ENCODE measurements at places on chromosomes 2 and 18.

DNA sequence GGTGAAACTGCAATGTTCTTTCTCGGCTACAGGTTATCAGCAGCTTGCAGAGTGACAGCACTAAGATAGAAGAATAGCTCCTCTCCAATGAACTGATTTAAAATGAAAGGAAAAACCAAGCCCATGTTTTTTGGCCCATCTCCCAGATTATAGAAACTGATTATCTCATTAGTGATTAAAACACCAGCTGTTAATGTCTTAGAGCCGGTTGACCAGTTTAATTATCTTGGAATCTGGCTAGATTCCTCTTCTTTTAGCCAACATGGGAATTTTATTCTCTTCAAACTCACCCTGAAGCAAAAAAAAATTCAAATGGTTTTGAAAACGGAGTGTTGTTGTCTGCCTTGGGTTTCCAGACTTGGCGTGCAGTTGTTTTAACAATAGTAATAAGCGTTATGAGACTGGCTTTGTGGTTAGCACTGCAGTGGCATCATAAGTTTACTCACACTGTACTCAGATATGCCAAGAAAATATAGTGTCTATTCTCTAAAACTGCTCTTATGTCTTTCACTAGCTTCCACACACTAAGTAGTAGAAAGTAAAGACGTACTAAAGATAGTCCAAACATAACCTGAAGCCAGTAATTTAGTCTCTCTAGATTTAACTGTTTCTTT lies 665.3 kb downstream of the STK39 start:
- DNase-seq, result no peak

GRCh38 chr2:203802342-203803052 lies 65.1 kb upstream of the CTLA4 start:
- no peak for DNase-seq

- DNase-seq, result no peak
These were observed 106.2 kb downstream of the INHBB start for GRCh38 chr2:120452131-120452530.

DNA sequence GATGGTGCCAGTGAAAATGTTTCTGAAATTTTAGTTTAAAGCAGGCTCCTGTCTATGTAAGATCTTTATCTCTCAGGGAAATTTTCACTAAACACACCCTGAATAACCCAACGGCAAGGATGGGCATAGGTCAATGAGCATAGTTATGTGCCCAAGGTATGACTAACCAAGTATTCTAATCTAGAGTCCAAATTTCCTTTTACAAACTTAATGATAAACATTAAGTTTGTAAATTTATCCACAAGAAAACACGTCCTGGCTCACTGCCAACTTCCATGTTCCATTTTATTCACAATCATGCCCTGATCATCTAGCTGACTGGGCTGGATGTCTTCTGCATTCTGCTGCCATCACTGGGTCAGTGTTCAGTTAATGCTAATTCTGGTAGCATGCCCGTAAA lies 151.2 kb downstream of the SRBD1 start:
- no peak for DNase-seq

- no peak for DNase-seq
These were observed 41.5 kb downstream of the TGFA start for GRCh38 chr2:70511971-70512729.

GRCh38 chr2:180618570-180618969 lies 361.8 kb upstream of the UBE2E3 start:
- DNase-seq, result no peak

GRCh38 chr2:43941359-43941758 lies 54.4 kb downstream of the LRPPRC start:
- DNase-seq, result no peak

GRCh38 chr2:133844214-133844892 lies 276.1 kb upstream of the NCKAP5 start:
- DNase-seq, result no peak

DNA sequence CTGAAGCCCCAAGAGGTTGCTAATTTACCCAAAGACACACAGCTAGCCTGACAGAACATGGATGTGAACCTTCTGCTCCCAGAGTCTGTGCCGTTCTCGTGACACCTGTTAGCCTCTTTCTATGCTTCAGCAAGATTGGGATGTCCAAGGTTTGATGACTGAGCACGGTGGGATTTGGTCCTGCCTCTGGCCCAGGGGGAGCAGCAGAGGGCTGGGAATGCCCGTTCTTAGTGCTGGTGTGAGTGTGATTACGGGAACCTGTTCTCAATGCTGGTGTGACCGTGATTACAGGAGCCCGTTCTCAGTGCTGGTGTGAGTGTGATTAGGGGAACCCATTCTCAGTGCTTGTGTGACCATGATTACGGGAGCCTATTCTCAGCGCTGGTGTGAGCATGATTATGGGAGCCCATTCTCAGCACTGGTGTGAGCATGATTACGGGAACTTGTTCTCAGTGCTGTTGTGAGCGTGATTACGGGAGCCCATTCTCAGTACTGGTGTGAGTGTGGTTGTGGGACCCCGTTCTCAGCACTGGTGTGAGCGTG lies 67.3 kb upstream of the SNTG2 start:
- no peak for DNase-seq

- DNase-seq, result no peak
These were observed 598.2 kb upstream of the SYT4 start for GRCh38 chr18:43875511-43875910.

GRCh38 chr2:218471982-218472381 lies 53.1 kb downstream of the VIL1 start:
- no peak for DNase-seq

GRCh38 chr2:227462972-227463931 lies 8.7 kb upstream of the AGFG1 start:
- no peak for DNase-seq

DNA sequence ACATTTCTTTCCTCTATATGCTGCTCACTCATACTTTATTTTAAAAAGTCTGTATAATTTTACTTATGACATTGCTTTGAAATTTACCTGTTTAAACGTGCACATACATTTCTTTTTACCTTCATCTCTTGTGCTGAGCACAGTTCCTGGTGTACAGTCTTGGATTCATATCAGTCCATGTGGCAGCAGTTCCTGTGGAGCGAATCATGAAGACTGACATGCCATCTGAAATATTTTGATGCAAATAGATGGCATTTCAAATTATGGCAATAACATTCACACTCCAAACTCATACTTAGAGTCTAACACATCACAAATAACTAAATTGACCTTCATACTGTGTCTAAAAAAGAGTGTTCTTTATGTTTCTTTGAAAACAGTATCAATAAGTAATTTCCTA lies 90.3 kb upstream of the CDH2 start:
- DNase-seq, result no peak

- DNase-seq, result no peak
These were observed 36.6 kb downstream of the CEP68 start for GRCh38 chr2:65092791-65093190.

- no peak for DNase-seq
These were observed 22.9 kb downstream of the ZNF532 start for GRCh38 chr18:58887613-58887963.

DNA sequence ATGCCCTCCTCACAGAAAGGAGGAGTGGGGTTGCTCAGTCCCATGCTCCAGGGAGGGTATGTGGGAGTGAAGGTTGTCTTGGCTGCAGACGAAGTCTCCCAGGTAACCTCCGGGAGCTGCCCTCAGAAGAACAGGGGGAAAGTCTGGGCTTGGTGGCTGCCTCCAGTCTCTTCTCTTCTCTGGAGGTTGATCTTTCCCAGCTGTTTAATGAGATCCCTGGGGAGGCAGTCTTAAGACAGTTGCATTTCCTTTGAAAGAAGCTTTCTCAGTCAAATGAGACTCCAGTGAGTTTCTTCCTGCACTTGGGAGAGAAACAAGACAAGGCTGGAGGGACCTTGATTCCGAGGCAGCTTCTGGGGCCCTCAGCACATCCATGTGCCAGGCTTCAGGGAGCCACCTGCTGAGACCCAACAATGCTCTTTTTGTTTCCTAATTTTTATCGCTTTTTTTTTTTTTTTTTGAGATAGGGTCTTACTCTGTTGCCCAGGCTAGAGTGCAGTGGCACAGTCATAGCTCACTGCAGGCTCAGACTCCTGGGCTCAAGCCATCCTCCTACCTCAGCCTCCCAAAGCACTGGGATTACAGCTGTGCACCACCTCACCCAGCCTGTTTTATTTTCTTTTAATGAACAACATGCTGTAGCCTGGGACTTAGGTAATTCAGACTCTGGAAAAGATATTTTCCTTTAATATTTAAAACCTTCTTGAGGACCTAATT lies 71.7 kb upstream of the TPO start:
- no peak for DNase-seq

GRCh38 chr2:104434966-104435365 lies 418.9 kb upstream of the POU3F3 start:
- DNase-seq, result no peak

- DNase-seq, result no peak
These were observed 220.9 kb upstream of the EPHA4 start for GRCh38 chr2:221792971-221793521.
